Activated naive CD8-positive, alpha-beta T cell treated with anti-CD3 and anti-CD28 coated beads for 36 hours (primary cell): ENCODE measurements at places on chromosomes 7 and 10. TPM values are rescaled to one million over a fixed set of nuclear protein-coding genes. Genes with fewer than 3 reads are reported as not detected.
A peak's percentile ranks its signal among the peaks of the same experiment; 100 is the strongest.

DNA sequence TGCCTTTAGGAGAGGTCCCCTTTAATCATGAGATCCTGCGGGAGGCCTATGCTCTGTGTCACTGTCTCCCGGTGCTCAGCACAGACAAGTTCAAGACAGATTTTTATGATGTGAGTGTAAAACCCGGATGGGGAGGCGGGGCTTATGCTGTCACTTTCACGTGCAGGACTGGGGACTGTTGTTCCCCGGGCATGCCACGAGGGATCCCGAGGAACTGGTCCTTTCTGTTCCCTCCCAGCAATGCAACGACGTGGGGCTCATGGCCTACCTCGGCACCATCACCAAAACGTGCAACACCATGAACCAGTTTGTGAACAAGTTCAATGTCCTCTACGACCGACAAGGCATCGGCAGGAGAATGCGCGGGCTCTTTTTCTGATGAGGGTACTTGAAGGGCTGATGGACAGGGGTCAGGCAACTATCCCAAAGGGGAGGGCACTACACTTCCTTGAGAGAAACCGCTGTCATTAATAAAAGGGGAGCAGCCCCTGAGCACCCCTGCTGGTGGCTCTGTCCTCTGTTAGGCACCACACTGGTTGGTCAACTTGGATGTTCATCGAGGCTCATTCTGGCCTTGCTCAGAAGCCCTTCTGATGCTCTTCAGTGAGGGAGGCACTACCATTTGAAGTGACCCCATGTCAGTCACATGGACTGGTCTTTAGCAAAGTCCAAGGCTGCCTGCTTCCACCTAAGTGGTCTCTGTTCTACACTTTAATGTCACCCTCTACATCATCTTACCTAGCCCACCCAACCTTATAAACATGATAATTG, 2.8 kb downstream of the COPS6 start:
- H3K27ac ChIP-seq: peak overlapping the region; percentile 97
- H3K36me3 ChIP-seq: peaks cover 56% of the 10 kb centered on the region
- H3K4me3 ChIP-seq: no peak overlapping the region
- H3K4me1 ChIP-seq: peaks cover 43% of the 10 kb centered on the region

DNA sequence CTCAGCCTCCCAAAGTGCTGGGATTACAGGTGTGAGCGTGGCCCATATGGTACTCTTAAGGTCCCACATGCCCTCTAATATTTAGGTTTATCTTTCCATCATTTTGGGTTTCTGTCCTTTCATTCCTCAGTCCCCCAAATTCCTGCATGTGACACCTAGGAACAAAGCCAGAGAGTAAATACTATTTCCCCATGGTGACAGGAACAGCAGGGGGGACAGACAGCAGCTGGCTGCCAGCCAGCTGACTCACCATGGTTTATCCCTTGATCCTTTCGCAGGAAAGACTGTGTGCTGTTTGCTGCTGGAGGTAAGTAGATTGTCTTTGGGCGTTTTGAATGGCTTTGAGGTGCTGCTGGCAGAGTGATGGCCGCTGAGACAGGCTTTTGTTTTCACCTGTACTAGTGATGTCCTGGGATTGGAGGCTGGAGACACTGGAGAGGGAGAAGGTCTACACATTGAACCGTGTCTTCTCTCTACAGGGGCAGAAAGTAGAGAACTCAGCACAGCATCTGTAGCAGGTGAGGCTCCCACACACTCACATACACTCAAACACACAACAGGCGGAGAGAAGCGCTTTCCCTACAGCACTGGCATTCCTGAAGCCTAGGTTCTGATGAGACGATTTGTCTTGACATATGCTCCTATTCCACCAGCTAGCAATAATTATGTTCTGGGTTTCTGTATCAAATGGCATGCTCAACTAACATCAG, 83.7 kb upstream of the EFCAB10 start:
- no peaks in the 10 kb centered on the region for H3K4me1 ChIP-seq
- no peak overlapping the region for H3K4me3 ChIP-seq
- H3K27ac ChIP-seq: no peak overlapping the region
- H3K27me3 ChIP-seq: no peaks in the 10 kb centered on the region
- no peak for DNase-seq

DNA sequence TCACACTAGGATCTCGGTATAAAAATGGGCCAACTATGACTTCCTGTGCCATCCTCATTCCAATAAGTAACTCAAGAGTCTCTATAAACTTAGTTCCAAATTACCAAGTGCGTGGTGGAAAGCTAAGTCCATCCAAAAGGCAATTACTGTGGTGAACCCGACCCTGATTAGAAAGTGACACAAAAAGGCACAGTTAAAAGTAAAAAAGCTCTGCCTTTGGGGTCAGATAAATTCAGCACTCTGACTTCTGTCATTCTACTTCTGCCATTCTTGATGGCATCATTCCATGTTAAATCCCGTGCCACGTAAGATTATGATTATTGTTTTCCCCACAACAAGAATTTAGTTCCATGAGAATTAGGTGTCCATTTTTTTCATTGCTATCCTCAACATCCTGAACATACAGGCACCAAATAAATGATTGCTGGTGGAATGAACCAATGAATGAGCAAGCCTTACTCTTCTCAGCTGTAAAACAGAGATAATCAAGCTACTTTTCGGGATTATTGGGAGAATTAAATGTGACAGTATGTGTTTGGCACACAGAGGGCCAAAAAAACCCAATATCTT, 877 bp downstream of the NCOA4 start:
- no peak for DNase-seq
- H3K27ac ChIP-seq: peak overlapping the region; percentile 97
- H3K36me3 ChIP-seq: peaks cover 12% of the 10 kb centered on the region

DNA sequence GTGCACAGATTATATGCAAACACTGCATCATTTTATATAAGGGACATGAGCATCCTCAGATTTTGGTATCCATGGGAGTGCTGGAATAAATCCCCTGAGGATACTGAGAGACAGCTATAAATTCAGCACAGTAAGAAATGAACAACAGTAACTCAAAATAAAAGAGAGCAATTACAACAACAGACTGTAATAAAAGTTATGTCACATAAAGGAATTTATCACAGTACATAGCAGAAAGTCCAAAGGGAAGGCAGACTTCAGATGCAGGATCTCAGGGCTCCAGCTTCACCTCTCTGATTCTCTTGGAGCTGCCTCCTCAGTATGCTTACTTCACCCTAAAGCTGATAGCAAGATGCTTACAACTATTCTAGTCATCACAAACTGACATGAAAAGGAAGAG, 43.9 kb upstream of the STRIP2 start:
- peaks cover 4% of the 10 kb centered on the region for H3K4me1 ChIP-seq
- no peak for DNase-seq

DNA sequence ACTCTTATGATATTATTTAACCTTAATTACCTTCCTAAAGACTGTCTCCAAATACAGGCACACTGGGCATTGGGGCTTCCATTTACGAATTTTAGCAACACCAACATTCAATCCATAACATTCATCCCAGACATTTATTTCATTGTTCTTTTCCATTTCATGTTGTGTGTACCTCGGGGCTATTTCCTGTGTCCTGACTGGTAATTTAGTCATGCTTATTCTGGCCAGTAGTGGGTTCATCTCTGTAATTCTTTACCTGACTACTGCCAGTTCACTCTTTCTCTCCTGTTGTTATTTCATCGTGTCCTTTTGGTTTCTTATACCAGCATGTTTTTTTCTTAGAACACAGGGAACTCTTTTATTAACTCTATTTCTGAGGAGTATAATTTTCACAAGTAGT, 225.7 kb downstream of the PLXDC2 start:
- DNase-seq: no peak
- H3K4me3 ChIP-seq: no peak overlapping the region
- H3K27me3 ChIP-seq: no peaks in the 10 kb centered on the region

DNA sequence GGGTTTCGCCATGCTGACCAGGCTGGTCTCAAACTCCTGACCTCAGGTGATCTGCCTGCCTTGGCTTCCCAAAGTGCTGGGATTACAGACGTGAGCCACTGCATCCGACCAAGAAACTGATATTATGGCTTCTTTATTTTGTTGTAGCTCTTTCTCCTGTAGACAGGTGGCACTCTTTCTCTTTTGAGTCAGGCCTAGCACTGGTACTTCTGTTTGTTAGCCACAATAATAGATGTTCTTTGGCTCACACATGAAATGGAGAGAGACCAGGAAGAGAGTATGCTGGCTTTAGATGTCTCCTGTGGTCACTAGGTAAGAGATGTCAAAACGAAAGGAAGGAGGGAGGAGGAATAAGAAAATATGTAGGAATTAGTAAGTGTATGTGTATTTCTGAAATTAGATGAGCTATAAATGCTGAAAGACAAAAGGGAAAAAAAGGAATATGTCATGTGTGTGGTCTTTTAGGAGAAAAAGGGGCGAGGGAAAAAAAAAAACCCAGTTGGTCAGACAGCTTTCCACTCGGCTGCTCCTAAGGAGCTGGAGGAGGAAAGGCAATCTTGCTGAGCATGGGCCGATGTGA, 78.7 kb downstream of the CLEC2L start:
- no peaks in the 10 kb centered on the region for H3K27me3 ChIP-seq
- H3K4me3 ChIP-seq: no peak overlapping the region
- H3K36me3 ChIP-seq: peaks cover 10% of the 10 kb centered on the region
- DNase-seq: no peak

GRCh38 chr7:112073530-112073929, 132.7 kb downstream of the DOCK4 start:
- H3K4me1 ChIP-seq: no peaks in the 10 kb centered on the region
- no peaks in the 10 kb centered on the region for H3K36me3 ChIP-seq

- no peaks in the 10 kb centered on the region for H3K27me3 ChIP-seq
- no peak overlapping the region for H3K27ac ChIP-seq
- H3K4me3 ChIP-seq: no peak overlapping the region
- no peaks in the 10 kb centered on the region for H3K36me3 ChIP-seq
- DNase-seq: no peak
These were observed 223.3 kb upstream of the HGF start for GRCh38 chr7:81993186-81993585.

DNA sequence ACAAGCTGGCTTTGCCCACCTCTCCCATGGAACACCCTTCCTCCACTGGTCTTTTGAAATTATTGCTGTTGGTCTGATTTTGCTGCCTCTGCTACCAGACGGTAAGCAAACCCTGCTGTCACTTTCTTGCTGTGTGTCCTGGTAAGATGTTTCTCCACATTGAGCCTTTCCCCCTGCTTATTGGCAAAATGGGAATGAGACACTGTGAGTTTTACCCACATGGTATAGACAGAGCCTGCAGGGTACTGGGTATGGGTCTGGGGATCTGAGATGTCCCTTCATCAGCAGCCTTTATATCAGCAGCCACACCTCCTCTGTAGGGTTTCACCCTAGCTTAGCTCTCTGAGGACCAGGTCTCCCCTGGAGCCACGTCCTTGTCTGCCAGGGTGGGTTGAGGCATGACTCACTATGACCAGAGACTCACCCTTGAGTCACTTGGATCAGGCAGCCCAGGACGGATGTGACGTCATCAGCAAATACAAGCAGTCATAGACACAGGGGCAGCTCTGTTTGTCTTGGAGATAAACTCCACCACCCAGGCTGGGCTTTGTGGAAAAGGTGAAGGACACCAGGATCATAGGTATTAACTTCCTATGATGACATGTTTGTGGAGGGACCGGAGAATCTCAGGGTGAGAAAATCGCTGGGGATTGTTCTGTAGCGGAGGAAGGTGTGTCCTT, 17.9 kb upstream of the BAIAP2L1 start:
- DNase-seq: peak; percentile 23
- H3K27me3 ChIP-seq: peaks cover 27% of the 10 kb centered on the region
- no peak overlapping the region for H3K4me3 ChIP-seq
- no peaks in the 10 kb centered on the region for H3K36me3 ChIP-seq

DNA sequence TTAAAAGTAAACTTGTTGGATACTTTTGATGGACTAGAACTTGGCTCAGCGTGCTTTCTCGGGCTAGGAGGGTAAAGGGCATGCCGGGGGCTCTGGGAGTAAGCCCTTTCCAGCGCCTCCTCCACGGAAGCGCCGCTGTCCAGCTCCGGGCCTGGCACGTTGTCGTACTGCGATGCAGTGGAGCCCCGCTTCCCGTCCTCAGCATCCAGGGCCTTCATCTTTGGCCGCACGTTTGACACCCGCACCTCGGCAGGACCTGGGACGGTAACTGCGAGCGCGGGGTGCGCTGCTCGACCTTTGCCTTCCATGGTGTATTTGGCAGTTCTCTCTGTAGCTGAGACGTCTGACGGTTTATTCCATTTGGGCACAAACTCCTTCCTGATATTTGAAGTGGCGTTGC, 148.3 kb downstream of the USP6NL start:
- no peak overlapping the region for H3K27ac ChIP-seq
- no peaks in the 10 kb centered on the region for H3K27me3 ChIP-seq
- DNase-seq: no peak
- peaks cover 2% of the 10 kb centered on the region for H3K36me3 ChIP-seq
- peaks cover 2% of the 10 kb centered on the region for H3K4me1 ChIP-seq
- no peak overlapping the region for H3K4me3 ChIP-seq

DNA sequence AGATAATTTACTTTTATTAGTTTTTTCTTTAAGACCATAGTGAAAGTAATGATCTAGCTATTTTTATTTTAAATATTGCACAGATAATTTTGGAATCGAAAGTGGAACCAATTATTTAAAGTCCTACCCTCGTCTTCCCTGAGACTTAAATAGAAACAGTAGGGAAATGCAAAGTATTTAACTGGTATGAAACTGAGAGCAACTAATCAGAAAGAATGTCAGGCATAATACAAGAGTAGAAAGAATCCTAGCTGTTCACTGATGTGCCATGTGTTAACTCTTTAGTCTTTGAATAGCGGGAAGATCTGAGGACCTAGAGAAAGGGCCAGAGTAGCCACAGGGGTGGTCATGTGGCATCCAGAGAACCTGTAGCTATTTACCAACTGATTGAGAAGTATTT, 630.0 kb downstream of the NRG3 start:
- DNase-seq: no peak
- no peaks in the 10 kb centered on the region for H3K36me3 ChIP-seq

GRCh38 chr7:128692623-128693270, 20.7 kb downstream of the GARIN1A start:
- H3K4me3 ChIP-seq: no peak overlapping the region
- H3K27ac ChIP-seq: no peak overlapping the region
- peaks cover 32% of the 10 kb centered on the region for H3K27me3 ChIP-seq
- no peaks in the 10 kb centered on the region for H3K36me3 ChIP-seq

GRCh38 chr7:80414331-80414730, 97.5 kb downstream of the GNAT3 start:
- H3K4me1 ChIP-seq: no peaks in the 10 kb centered on the region
- no peak overlapping the region for H3K4me3 ChIP-seq
- no peaks in the 10 kb centered on the region for H3K36me3 ChIP-seq
- DNase-seq: no peak
- H3K27me3 ChIP-seq: no peaks in the 10 kb centered on the region
- H3K27ac ChIP-seq: no peak overlapping the region

- no peaks in the 10 kb centered on the region for H3K36me3 ChIP-seq
- no peak overlapping the region for H3K27ac ChIP-seq
- no peak overlapping the region for H3K4me3 ChIP-seq
These were observed 577.1 kb downstream of the CALN1 start for GRCh38 chr7:71835056-71835455.

- H3K4me1 ChIP-seq: no peaks in the 10 kb centered on the region
- H3K27me3 ChIP-seq: peaks cover 5% of the 10 kb centered on the region
- H3K4me3 ChIP-seq: no peak overlapping the region
- H3K27ac ChIP-seq: no peak overlapping the region
- H3K36me3 ChIP-seq: no peaks in the 10 kb centered on the region
These were observed 35.0 kb downstream of the VIPR2 start for GRCh38 chr7:159109653-159110035.

- no peak overlapping the region for H3K27ac ChIP-seq
- H3K27me3 ChIP-seq: no peaks in the 10 kb centered on the region
- DNase-seq: no peak
- H3K4me3 ChIP-seq: no peak overlapping the region
- no peaks in the 10 kb centered on the region for H3K4me1 ChIP-seq
These were observed 137.3 kb downstream of the SEMA3C start for GRCh38 chr7:80781561-80781979.

C10orf90 gene
- not detected for total RNA-seq

CC2D2B gene
- not detected for total RNA-seq

RADIL gene
- 0.92 TPM for total RNA-seq

CXCL12 gene
- total RNA-seq: not detected

EN2 gene
- not detected for total RNA-seq

DPP6 gene
- not detected for total RNA-seq

CYP2C19 gene
- not detected for total RNA-seq
